AG10803 (cell line): ENCODE measurements at places on chromosomes 16 and 17.

- no peak for DNase-seq
These were observed 1.1 kb upstream of the DNAJC7 start for GRCh38 chr17:42018339-42018738.

- DNase-seq: no peak
These were observed 1.3 kb downstream of the HNF1B start for GRCh38 chr17:37743612-37743874.

- DNase-seq: no peak
These were observed 2.7 kb upstream of the ACE start for GRCh38 chr17:63474174-63474573.

GRCh38 chr17:54785643-54786268, 114.9 kb upstream of the TOM1L1 start:
- no peak for DNase-seq

GRCh38 chr16:66014221-66014620, 352.3 kb upstream of the CDH5 start:
- no peak for DNase-seq

GRCh38 chr17:31753011-31753410, 106.0 kb downstream of the COPRS start:
- DNase-seq: no peak

DNA sequence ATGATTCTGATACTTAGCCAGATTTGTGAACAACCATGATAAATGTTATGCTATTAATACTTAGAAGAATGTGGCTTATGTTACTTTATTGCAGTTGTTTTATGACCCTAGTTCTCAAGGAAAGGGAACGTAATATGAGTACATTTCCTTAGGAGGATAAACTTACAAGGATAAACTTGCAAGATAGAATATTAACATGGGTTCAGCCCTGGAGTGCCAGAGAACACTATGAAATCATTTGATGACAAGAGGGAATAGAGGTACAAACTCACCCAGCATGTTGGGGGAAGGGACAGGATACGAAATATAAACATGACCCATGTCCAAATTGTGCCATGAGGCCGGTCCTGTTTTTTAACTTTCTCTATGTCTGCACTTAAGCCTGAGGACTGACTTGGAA, 13.0 kb upstream of the ABCA5 start:
- no peak for DNase-seq
